Stimulated activated CD8-positive, alpha-beta memory T cell treated with anti-CD3 and anti-CD28 coated beads, Interleukin-12 subunit alpha, Interleukin-12 subunit beta, amount 100 ng/mL, for 4 hours (primary cell): ENCODE measurements at places on chromosomes 2 and 18.
A peak's percentile ranks its signal among the peaks of the same experiment; 100 is the strongest.

GRCh38 chr2:119846021-119846420 lies 86.3 kb downstream of the PTPN4 start:
- DNase-seq, result no peak

GRCh38 chr2:52117299-52117698 lies 1085.4 kb upstream of the NRXN1 start:
- no peak for DNase-seq

DNA sequence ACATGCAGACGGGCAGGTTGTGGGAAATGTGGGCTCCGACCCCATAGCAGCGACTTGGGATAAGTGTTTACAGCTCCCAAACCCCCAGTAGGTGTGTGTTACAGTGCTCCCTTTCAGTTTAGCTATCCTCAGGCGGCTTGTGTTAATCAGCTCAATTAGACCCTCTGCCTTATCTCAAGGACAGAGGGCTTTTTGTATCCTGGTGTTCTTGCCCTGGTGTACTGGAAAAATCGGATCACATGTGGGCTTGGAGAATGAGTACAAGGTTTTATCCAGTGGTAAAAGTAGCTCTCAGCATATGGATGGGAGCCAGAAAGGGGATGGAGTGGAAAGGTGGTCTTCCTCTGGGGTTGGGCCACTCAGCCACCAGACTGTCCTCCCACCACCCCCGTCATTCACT lies 264.7 kb upstream of the SYT4 start:
- no peak for DNase-seq

DNA sequence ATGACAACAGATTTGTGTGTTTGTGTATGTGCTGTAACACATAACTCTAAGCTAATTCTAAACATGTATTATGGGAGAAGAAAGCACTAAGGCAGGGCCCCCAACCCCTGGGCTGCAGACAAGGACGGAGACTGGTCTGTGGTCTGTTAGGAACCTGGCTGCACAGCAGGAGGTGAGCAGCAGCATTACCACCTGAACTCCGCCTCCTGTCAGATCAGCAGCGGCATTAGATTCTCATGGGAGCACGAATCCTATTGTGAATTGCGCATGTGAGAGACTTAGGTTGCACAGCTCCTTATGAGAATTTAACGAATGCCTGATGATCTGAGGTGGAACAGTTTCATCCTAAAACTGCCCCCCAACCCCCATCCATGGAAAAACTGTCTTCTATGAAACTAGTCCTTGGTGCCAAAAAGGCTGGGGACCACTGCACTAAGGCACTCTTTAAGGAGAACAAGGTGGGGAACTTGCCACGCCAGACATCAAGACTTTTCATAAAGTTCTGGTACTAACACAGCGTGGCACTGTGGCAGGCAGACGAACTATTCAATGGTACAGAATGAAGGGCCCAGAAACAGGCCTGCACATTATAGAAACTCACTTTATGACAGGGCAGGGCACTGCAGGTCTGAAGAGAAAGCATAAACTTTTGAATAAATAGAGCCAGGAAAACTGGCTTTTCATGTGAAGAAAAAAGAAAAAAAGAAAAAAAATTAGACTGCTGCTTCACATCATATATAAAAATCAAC lies 14.0 kb downstream of the REEP1 start:
- DNase-seq, result no peak

DNA sequence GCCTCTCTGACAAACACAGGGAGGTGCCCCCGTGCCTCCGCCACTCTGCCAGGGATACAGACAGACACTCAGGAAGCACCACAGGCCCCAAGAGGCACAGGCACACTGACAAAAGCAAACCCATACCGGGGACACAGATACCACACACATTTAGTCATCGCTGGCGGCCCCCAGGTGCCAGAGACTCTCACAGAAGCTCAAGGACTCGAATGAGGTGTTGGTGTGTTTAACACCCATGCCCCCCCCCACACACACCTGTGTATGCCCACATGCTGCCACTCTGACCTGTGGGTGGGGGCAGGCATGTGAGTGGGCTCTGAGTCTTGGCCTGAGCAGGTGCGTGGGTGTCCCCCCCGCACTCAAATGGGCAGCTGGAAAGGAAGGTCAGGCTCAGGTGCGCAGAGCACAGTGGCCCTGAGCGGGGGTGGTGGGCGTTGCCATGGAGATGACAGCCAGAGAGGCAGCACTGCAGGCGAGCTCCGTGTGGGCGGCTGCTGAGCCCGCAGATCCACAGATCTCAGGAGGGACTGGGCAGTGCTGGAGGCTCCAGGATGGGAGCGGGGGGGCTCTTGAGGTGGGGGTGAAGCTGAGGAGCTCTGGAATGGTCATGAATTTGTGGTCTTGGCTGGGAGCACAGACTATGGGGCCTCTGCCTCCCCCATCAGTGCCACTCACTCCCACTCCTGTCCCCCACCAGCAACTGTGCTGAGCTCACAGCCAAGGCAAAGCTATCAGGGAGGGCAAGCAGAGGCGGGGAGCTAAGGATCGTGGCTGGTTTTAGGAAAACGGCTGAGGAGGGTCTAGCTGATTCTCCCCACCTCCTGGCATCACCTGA lies 73.9 kb upstream of the TAF1B start:
- no peak for DNase-seq

DNA sequence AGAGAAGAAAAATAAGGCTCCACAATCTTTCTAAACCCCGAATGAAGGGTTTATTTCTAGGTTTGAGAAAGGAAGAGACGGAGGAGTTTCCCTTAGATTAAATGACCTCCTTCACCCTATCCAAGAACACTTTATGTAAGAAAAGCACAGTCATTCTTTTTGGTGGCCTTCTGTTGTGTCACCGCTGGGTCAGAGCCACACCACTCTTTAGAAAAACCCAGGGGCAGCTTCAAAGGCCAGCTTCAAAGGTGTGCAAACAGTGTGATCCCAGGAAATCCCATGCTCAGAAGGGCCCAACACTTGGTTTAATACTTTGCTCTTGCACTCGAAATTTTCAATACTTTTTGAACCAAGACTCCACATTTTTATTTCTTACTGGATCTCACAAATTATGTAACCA lies 7.1 kb downstream of the ST8SIA3 start:
- DNase-seq, result no peak

DNA sequence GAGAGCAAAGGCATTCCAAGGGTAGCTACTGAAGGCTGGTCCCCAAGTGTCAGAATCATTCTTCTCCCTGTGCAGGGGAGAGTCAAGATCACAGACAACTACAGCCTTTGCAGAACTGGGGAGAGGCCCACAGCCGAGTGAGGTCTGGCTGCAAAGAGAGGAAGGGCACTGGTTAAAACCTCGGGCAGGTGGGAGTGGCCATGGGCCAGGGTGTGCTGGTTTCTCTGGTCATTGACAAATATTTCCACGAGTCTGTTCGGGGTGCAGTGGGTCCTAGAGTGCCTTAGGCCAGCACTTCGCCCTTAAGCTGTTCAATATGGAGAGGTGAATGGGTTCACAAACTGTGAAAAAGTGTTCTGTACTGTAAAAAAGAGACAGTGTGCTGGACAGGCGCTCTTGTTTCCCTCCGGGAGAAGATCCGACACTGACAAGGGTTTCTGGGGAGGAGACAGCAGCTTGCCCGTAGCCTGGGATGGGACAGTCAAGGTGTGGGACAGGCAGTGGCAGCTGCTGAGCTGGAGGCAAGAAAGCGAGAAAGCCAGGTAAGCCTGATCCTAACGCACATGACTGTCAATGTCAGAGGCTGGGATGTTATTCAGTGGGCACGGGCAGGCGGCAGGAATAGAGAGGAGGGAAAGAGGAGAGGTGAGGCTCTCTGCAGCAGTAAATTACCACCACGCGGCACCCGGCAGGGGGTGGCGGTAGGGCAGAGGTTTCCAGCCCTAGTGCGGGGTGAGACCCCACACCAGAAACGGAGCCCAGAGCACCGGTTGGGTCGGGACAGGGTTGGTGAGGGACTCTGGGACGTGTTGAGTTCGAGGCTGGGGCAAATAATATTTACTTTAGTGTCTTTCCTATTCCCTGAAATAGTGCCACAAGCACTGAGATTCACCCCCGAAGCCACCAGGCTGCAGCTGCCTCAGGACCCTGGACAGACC lies 2.0 kb downstream of the NPPC start:
- no peak for DNase-seq

DNA sequence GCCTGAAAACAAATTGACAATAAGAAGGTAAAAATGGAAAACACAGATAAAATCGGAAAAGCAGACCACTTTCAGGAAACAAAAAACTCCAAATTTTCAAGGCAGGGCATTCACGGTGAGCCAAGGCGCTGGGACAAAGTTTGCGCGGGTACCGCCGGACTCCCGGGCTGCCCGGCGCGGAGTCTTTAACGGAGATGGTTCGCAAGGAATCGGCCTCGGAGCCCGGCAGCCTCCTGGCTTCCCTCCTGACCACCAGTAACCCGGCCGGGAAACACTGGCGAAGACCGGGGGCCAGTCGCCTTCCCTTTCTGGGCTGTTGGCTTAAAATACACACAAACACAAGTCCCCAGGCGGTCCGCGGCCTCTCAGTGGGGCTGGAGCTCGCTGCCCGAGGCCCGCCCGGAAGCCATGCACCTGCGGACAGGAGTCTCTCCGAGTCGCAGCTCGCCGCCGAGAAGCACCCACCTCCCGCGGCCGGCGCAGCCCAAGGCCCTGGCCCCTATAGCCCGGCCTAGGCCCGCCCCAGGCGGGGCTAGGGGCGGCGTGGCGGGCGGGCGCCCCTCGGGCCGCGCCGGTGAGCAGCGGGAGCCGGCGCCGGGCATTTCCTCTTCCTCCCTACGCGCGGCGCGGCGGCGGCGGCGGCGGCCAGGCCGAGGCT lies 622 bp upstream of the KCMF1 start:
- DNase-seq, result peak; percentile 48

- no peak for DNase-seq
Observed at GRCh38 chr18:44502790-44503189, 177.9 kb upstream of the SETBP1 start.

DNA sequence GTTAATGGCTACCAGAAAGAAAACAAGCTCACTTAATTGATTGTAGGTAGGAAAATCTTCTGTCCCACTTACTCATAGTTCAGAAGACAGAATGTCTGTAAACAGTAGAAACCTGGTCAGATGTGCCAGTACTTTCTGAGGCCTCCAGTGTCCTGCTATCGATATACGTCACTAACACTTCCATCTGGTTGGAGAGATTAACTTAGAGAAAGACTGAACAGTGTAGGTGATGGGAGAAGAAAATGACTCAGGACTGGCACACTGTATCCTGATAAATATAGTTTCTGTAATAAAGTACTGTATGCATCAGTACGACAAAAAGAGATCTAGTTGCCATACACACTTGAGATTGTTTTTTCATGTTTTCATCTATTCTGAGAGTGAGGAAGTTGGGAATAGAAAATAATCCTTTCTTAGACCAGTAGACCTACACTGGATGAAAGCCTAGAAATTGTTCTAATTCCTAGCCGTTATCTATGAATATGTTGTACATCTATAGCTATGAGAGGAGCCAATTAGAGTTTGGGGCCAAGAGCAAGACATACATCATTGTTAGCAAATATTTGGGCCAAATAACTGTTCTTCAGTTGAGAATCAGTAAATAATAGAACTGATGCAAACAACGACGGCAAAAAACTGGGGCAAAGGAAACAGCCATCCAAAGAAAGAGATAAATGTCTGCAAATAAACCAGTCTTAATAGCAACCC lies 105.9 kb downstream of the NAT8 start:
- no peak for DNase-seq

- no peak for DNase-seq
Observed at GRCh38 chr2:24280645-24281044, 79.7 kb downstream of the ITSN2 start.

GRCh38 chr18:5311301-5311989 lies 15.9 kb upstream of the ZBTB14 start:
- DNase-seq, result no peak

DNA sequence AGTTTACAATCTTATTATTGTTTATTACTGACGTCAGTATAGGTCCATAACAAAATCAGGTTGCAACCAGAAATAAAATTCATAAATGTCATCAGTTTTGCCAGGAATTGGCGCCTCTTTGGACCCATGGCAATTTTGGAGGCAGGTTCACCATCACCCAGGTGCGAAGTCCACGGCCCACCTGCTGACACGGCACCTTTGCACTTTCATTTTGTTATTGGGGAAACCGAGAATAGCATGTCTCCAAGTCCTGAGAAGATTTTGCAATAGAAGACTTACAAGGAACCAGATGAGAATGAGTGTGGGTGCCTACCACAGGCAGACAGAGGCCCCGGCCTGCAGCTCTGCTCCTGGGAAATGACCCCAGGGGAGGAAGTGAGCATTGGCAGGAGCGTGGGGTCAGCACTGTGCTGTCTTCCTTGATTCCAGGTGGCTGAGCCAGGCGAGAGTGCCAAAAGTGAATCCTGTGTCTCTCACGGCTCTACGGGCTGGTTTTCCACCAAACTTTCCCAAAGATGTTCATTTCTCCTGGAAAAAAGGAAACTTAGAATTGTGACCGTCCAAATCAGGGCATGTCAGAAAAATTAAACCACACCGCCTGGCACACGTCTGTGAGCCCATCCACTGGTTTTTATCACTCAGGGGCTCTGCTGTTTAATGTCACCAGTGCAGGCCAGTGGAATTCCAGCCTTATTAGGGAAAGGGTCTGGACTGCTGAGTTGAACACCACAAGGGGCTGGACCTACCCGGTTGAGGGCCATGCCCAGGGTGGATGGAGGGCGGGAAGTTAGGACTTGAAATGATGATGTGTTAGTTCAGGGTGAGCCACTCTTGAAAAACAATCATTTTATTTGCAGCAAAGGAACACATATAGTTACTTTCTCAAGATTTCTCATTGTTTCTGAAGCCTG lies 96.5 kb downstream of the PTGR3 start:
- DNase-seq, result no peak

- no peak for DNase-seq
Observed at GRCh38 chr18:23719634-23720201, 30.5 kb downstream of the LAMA3 start.

GRCh38 chr2:68860111-68860510 lies 11.1 kb downstream of the BMP10 start:
- no peak for DNase-seq

DNA sequence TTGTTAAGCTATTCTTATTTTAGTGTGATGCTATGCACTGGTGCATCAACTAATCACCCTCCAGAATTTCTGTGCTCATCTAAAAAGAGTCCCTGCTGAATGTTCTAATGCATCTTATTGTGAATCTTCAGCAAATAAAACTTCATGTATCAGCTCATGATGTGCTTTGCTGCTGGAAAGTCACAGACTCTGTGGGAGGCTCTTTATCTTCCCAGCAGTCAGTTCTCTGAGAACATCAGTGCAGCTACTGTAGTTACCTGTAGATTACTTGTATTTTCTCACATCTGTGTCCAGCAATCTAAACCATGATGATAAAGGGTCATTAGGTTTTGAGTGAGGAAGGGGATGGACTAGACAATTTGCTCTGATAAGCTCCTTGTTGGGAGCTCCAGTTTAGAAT lies 141.6 kb upstream of the SP3 start:
- no peak for DNase-seq

- no peak for DNase-seq
Observed at GRCh38 chr2:19675856-19676460, 225.8 kb downstream of the TTC32 start.
